Stimulated activated CD8-positive, alpha-beta memory T cell treated with anti-CD3 and anti-CD28 coated beads, Interleukin-7, amount 100 ng/mL, for 1 hour (primary cell): ENCODE measurements at places on chromosomes 11 and 22.
A peak's percentile ranks its signal among the peaks of the same experiment; 100 is the strongest.

DNA sequence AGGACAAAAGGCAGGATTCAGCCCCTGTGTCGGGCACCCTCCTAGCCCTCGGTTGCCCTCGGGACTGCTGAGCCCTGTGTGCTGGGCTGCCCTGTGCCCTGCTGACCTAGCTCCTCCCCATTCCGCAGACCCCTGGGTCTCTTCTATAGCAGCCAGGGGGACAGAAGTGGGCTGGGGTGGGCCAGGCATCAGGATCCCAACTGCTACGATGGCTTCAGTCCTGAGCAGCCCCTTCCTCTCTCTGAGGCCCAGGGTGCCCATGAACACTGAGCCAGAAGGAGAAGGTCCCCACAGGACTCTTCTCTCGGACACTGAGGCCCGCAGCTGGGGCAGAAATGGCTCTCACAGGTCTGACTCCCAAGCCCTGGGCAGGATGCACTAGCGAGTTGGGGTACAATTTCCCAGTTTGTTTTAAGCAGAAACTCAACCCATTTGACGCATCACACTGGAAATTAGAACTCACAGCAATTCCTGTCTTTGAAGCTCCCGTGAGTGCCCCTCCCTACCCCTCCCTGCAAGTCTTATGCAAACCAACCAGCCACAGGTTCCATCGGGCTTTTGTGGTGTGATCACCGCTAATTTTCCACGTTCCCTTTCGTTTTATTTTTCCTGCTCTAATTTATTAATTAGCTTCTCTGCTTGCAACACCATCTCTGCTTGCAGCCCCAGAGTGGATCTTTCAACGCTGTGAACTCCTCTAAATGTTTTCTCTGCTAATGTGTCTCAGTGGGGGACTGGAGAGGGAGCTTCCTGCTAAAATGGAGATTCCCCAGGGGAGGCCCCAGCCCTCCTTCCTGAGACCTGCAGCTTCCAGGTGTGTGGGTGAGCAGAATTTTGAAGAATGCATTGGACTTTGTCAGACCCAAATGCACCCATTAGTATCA lies 56.7 kb downstream of the PHF21B start:
- no peak for DNase-seq

- no peak for DNase-seq
Measured at GRCh38 chr11:36380296-36381014, 84.4 kb downstream of the PRR5L start.

DNA sequence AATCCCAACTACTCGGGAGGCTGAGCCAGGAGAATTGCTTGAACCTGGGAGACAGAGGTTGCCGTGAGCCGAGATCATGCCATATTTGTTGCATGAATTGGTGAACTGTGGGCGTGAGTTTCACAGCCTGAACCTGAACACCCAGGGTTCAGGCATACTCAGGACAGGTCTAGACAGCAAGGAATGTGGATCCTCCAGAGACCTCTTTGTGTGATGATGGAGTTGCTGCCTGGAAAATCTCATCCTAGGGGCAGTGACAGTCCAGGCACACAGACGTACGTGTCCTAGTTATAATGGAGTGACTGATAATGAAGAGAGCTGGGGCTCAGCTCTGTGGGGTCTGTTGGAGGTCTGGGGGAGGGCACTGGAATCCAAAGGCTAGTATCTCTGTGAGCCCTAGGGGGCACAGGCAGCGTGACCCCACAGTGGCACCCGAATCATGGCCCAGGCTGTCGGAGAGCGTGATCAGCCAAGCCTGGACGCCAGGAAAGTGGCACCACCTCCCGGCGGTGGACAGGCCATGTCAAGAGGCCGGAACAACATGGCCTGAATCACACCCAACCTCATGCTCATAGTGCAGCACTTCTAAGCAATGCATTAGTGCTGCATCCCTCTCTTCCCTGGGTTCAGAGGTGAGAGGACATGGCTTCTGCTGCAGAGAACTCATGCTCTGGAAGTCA lies 31.7 kb downstream of the RIBC2 start:
- DNase-seq: no peak

DNA sequence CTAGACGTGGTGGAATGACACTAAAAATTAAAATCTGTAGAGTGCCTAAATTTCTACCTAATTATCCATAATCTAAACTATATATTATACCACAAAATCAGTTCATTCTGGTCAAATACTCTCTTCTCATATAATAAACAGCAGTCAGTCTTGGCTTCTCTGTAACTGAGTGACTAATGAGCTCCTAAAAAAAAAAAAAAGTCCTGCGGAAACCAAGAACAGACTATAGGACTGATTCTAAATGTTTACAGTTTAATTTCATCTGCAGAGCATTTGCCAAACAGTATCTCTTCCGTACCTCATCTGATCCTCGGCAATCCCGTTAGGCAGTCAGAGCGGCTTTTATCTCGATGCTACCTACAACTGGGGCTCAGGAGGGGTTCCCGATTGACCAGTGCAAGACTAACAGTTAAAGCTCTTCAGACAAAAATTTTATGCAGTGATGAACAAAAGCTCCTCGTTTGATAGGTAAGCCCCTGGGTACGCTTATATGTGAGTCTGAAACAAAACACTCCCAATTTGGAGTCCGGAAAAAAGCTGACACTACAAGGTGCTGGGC lies 686 bp downstream of the KIF18A start:
- peak; percentile 0 for DNase-seq

- no peak for DNase-seq
Measured at GRCh38 chr11:126305699-126306098, 1.8 kb downstream of the DCPS start.

GRCh38 chr11:32137263-32137662 lies 46.4 kb downstream of the RCN1 start:
- no peak for DNase-seq
